ENCODE measurements at places on chromosomes 5 and 9. TPM values are rescaled to one million over a fixed set of nuclear protein-coding genes. Genes with fewer than 3 reads are reported as not detected.

DNA sequence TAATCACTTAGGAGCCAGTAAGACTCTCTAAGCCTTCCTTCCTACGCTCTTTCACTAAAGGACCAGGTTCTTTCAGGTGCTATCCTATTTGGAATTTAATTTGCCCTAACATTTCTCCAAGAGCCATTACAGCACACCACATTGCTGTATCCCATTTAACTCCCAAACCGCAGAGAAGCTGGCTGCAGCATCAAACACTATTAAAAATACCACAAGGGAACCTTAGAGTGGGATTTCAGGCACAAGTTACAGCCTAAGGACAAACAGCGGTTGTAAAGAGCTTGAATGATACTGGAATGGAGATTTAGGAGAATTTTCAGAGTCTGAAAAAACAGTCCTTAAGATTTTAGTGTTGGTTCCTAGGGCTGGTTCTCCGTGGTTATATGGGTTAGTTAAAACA lies 566.4 kb downstream of the RAB3C start:
- DNase-seq: no peak

GRCh38 chr9:112705768-112706427 lies 12.0 kb downstream of the INIP start:
- no peak for DNase-seq

DNA sequence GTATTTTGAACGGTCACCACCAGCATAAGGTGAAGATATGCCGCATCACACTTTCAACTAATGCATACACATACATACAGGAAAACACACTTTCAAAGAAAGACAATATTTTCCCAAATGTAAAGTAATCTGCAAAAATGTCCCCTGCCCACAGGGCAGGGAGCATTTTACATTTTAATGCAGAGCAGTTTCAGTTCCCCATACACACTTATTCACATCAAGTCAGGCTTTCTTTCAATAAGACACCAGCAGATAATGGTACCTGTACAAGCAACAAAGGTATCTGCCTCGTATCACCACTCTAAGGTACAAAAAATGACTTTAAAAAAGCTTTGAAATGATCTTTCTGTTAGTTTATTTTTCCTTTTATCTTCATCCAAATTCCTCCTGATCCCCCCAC lies 247.1 kb upstream of the CCNG1 start:
- no peak for DNase-seq

GRCh38 chr9:110623462-110624025 lies 44.0 kb upstream of the SVEP1 start:
- DNase-seq: peak; percentile 53

DNA sequence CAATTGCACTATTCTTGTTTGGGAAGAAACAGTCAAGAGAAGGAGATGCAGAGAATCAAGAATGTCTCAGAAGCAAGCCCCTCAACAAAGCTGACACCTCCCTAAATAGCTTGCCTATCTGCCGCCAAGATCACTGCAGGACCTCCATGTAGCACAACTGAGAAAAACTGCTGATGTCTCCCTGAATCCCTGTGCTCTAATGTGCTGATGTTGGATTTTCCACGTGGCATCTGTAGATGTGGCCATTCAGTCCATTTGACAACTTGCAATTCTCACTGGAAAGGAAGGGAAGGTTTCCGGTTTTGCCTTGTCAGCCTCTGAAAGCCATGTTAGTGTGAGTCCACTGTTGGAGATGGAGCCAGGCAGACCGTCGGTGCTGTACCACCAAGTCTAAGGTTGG lies 374.0 kb downstream of the DIRAS2 start:
- DNase-seq: no peak

DNA sequence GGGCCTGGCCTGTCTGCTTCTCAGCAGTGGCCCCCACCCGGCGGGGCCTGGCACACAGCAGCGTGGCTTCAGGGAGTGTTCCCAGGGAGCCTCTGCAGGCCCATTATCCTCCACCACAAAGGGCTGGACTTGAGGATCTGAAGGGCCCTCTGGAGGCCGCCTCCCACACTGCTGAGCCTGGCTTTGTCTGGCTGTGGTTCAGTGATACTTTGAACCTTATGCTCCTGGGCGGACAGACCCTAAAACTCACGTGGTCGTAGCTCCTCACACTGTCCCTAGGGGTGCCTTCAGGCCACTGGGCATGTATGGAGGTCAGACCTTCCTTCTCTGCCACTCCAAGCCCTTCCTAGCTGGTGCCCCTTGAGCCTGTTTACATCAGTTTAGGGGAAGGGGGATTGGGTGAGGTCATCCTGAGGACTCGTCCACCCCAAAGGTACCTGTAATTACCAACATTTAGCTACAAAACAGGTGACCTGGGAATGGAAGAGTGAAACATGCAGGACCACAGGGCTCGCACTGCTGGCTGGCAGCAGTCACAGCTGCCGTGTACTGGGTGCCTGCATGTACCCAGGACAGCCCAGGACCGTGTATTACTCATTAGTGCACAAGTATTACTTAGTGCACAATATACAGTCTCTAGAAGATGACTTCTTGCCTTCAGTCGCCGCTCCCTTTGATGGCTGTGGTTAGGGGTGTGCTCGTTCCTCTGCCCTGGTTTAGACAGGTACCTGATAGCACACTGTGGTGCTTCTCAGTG lies 8.5 kb downstream of the GRHPR start:
- no peak for DNase-seq

GRCh38 chr5:175253597-175253996 lies 190.4 kb downstream of the DRD1 start:
- no peak for DNase-seq

GRCh38 chr5:67268231-67269021 lies 71.8 kb upstream of the CD180 start:
- DNase-seq: peak; percentile 79

GRCh38 chr9:133946840-133947486 lies 45.2 kb downstream of the VAV2 start:
- DNase-seq: no peak

GRCh38 chr9:68555437-68556150 lies 14.9 kb upstream of the TMEM252 start:
- DNase-seq: no peak

DNA sequence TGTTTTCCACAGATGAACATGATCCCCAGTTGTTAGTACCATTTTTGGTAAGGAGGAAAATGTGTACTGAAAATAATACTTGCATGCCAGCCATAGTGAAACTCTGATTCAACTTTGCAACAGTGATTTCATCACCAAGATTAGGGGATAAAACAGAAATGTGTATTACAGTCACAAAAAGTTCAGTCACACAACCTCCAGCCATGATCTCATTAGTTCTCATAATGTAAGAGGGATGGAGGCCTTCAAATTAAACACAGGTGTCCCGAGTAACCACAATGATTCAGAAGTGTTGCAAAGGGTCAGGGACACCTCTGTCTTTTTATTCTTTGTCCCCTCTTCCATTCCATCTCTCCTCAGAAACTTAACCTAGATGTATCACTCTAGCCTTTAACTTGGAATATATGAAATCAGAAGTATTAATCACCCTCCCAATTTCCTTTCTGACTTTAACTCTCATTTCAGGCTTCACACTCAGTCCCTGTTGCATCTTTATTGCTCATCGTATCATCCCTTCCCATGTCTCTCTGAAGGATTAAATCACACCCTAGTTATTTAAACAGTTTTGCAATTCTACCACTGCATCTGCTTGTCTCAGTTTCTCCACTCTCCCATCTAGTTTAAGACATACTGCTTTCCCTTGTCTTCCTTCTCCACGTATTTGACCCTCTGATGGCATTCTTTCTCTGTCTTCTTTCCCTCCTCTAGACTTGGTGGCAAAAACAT lies 291.2 kb downstream of the ADAMTS6 start:
- no peak for DNase-seq

GRCh38 chr9:131667576-131667975 lies 72.3 kb downstream of the RAPGEF1 start:
- DNase-seq: no peak

DNA sequence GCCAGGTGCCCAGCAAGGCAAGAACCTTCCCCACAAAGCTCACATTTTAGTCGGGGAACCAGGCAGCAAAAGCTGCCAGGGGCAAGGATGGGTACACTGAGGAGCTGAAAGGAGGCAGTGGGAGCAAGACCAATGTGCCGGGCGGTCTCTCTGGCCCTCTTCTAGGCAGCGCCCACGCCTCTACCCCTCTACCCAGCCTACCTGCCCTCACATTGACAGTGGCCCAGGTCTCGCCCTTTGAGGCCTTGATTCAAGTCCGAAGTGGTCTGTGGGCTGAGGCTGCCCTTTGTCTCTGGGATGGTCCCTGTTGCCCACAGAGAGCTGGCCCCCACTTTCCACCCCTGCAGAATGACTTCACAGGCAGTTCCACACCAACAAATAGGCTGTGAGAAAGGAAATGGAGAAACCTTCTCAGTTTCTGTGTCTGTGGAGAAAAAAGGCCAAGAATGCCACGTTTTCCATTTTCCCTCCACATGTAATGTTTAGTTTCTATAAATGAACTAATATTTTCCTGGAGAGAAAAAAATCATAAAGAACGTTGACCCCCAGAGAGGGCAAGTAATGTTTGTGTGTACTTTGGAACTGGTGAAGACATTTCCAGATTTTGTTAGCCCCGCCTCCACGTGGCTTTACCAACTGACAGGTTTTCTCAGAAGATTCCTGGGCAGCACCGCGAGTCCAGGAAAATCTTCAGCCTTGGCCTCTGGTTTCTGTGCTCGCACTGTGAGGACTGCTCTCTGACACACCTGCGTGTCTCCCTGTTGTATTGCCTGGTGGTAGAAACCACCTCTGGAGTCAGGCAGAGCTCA lies 57.4 kb upstream of the ANGPTL2 start:
- no peak for DNase-seq

GRCh38 chr9:135500071-135500524 lies 384 bp upstream of the MRPS2 start:
- no peak for DNase-seq

GRCh38 chr5:43485406-43485805 lies 1.7 kb upstream of the TMEM267 start:
- no peak for DNase-seq

DNA sequence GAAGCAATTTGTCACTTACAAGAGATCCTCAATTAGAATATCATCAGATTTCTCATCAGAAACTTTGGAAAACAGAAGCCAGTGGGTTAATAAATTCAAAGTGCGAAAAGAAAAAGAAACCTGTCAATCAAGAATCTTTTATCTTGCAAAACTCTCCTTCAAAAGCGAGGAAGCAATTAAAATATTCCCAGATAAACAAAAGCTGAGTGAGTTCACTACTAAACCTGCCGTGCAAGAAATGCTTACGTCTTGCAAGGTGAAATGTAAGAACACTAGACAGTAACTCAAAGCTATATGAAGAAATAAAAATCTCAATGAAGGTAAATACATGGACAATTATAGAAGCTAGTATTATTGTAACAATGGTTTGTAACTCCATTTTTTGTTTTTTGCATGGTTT lies 62.8 kb upstream of the IL33 start:
- DNase-seq: no peak

- no peak for DNase-seq
Observed at GRCh38 chr9:36796671-36797419, 224.2 kb downstream of the MELK start.

GRCh38 chr5:32724526-32724925 lies 13.4 kb downstream of the NPR3 start:
- no peak for DNase-seq

- no peak for DNase-seq
Observed at GRCh38 chr9:114529285-114529684, 24.0 kb upstream of the WHRN start.

DNA sequence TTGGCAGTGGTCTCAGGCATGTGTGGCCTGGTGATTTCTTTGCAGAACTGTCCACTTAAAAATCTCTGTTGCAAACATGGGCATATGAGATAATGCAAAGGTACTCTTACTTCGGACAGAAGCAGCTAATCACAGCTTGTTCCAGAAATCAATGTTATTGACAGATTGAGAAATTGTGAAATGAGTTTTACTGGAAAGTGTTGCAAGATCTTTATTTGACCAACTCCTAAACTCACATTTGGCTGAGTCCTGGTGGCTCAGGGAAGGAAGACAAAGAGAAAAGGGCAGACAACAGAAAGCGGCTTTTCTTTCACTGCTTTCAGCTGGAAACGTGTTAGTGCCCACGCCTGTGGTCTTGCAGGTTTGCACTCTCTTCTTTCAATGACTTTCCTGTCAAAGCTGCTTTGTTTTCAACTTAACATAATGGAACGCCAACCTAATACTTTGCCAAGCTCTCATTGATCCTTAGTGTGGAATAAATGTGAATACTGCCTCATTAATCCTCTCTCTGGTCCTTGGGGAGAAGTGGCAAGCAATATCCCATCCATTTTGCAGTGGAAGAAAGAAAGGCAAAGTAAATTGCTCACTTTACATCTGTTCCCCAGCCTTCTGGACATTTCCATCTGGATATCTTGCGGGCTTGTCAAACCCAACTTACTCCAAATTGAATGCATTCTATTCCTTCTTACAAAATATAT lies 586.4 kb downstream of the LRRC70 start:
- DNase-seq: no peak

GRCh38 chr5:31470608-31471007 lies 61.3 kb downstream of the DROSHA start:
- no peak for DNase-seq

DNA sequence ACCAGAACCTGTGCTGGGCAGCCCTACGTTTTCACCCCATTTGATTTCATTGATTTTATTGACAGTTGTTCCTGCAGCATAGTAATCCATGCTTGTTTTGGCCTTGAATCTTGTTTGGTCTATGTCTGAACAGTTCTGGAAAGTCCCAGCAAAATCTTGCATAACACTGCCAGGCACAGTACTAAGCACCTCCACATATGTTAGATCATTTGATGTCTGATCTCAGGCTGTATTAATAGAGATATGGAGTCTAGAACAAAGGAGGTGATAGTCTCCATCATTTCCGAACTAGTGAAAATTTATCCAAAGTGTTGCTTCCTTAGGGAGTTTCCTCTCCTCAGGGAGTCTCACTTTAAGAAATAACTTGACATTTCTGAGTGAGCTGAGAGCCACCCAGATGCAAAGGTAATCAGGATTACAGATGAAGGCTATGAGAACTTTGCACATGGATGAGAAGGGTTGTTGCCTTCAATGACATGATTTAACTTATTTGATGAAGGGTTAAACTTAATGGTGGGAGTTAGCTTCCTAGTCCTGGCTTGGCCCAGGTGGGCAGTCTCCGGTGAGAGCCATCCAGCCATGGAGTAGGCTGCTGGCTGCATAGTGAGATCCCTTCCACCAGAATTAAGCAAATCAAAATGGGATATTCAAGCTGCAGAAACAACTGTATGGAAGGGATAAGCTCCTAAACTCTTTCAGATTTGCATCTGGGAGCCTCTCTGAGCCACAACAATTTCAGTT lies 173.8 kb upstream of the MVB12B start:
- DNase-seq: no peak

GRCh38 chr5:126354012-126354857 lies 69.0 kb upstream of the GRAMD2B start:
- no peak for DNase-seq

GRCh38 chr5:93054424-93055163 lies 526.4 kb downstream of the NR2F1-AS1 start:
- DNase-seq: no peak

Gene CARTPT
- not detected for total RNA-seq

Gene LECT2
- not detected for total RNA-seq

Gene C9
- total RNA-seq: not detected

Gene MCIDAS
- not detected for total RNA-seq

Gene PARP8
- 12.0 TPM for total RNA-seq

Gene IFNA10
- not detected for total RNA-seq

Gene ZFP2
- 0.80 TPM for total RNA-seq

Gene RANBP17
- 10.7 TPM for total RNA-seq

Gene LRRC26
- 45.7 TPM for total RNA-seq

Gene S100Z
- total RNA-seq: not detected

Gene ANGPTL2
- total RNA-seq: 14.0 TPM

Gene SPINK5
- total RNA-seq: not detected

Gene CLK4
- total RNA-seq: 34.7 TPM

Gene SPACA9
- 1.8 TPM for total RNA-seq

Gene ADGRD2
- total RNA-seq: not detected
